Psoas muscle (tissue), 8 donors: ENCODE measurements at places on chromosomes 2 and 18. TPM values are rescaled to one million over a fixed set of nuclear protein-coding genes. Genes with fewer than 3 reads are reported as not detected.

DNA sequence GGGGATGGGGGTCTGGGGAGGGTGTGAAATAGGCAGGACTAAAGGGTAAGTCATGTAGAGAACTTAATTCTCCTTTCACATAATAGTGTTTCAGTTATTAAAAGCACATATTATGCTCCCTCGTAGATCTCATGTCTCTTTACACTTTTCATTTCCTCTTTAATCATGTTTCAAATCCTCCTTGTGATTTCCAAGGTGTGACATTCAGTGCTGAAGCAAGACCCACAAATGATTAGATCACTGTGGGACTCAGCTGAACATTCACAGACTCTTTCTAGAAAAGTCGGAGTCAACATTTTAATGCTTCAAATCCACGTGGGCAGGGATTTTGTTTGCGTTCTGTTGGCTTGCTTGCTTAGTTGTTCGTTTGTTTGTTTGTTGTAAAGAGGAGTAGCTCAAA is 34.7 kb upstream of the CALCRL start:
- H3K27ac ChIP-seq, result no peak overlapping the region
- H3K27me3 ChIP-seq, result no peaks in the 10 kb centered on the region
- H3K36me3 ChIP-seq, result no peaks in the 10 kb centered on the region
- DNase-seq, result no peak
- H3K4me3 ChIP-seq, result no peak overlapping the region
- H3K4me1 ChIP-seq, result no peaks in the 10 kb centered on the region

- no peaks in the 10 kb centered on the region for H3K36me3 ChIP-seq
- H3K4me1 ChIP-seq, result peaks cover 6% of the 10 kb centered on the region
- no peak overlapping the region for H3K4me3 ChIP-seq
- no peak overlapping the region for H3K27ac ChIP-seq
- no peak for DNase-seq
These were observed 8.5 kb upstream of the NFATC1 start for GRCh38 chr18:79387214-79387613.

- H3K36me3 ChIP-seq, result no peaks in the 10 kb centered on the region
- no peak overlapping the region for H3K4me3 ChIP-seq
- DNase-seq, result peak; percentile 53
- H3K27me3 ChIP-seq, result no peaks in the 10 kb centered on the region
- peaks cover 28% of the 10 kb centered on the region for H3K4me1 ChIP-seq
- peak overlapping the region; percentile 15 for H3K27ac ChIP-seq
These were observed 27.3 kb downstream of the RNF144A start for GRCh38 chr2:6944555-6944954.

Gene ZBTB7C
- 0.91 TPM for total RNA-seq

DNA sequence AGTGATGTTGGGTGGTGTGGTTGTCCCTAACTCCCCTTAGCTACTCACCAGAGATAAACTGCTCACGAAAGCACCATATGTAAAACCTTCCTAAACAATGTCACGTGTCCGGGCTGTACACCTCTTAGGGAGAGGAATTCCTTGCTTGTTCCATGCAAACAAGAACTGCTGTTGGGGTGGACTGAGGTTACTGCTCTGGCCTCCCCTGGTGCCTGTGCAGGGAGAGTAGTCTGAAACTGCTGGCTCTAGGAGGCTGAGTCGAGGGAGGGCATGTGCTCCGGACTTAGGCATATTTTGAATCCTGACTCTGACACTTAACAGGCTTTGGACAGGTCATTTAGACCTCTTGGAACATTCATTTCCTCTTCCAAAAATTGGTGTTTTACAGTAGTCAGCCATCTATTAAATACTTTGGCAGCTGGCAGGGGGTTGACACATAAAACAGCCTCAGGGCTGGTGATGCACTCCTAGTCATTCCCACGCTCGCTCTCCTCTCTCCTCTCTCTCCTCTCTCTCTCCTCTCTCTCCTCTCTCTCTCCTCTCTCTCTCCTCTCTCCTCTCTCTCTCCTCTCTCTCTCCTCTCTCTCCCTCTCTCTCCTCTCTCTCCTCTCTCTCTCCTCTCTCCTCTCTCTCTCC is 10.6 kb downstream of the THNSL2 start:
- no peak for DNase-seq
- H3K27me3 ChIP-seq, result no peaks in the 10 kb centered on the region
- no peak overlapping the region for H3K27ac ChIP-seq

- no peaks in the 10 kb centered on the region for H3K27me3 ChIP-seq
- no peak for DNase-seq
- no peaks in the 10 kb centered on the region for H3K36me3 ChIP-seq
- no peak overlapping the region for H3K4me3 ChIP-seq
- H3K27ac ChIP-seq, result no peak overlapping the region
- no peaks in the 10 kb centered on the region for H3K4me1 ChIP-seq
These were observed 56.4 kb downstream of the NPAS2 start for GRCh38 chr2:100876231-100876860.

- no peak overlapping the region for H3K4me3 ChIP-seq
- H3K27ac ChIP-seq, result no peak overlapping the region
- H3K27me3 ChIP-seq, result no peaks in the 10 kb centered on the region
- no peaks in the 10 kb centered on the region for H3K4me1 ChIP-seq
- H3K36me3 ChIP-seq, result no peaks in the 10 kb centered on the region
These were observed 72.6 kb downstream of the NRP2 start for GRCh38 chr2:205754924-205755321.

GRCh38 chr2:5898667-5899066 is 206.5 kb downstream of the SOX11 start:
- no peaks in the 10 kb centered on the region for H3K27me3 ChIP-seq
- no peak for DNase-seq
- no peak overlapping the region for H3K4me3 ChIP-seq
- H3K4me1 ChIP-seq, result no peaks in the 10 kb centered on the region

GRCh38 chr2:234841321-234842015 is 110.3 kb upstream of the SH3BP4 start:
- no peaks in the 10 kb centered on the region for H3K36me3 ChIP-seq
- H3K27ac ChIP-seq, result no peak overlapping the region
- H3K27me3 ChIP-seq, result no peaks in the 10 kb centered on the region
- DNase-seq, result no peak

Gene PARD6G
- total RNA-seq, result 1.3 TPM

Gene UGT1A4
- not detected for total RNA-seq

Gene CKAP2L
- 0.05 TPM for total RNA-seq

Gene UGT1A10
- total RNA-seq, result not detected

- H3K27ac ChIP-seq, result no peak overlapping the region
- peaks cover 10% of the 10 kb centered on the region for H3K4me1 ChIP-seq
- no peak overlapping the region for H3K4me3 ChIP-seq
- DNase-seq, result no peak
- H3K27me3 ChIP-seq, result no peaks in the 10 kb centered on the region
- H3K36me3 ChIP-seq, result no peaks in the 10 kb centered on the region
These were observed 17.2 kb upstream of the GYPC start for GRCh38 chr2:126638746-126639145.

Gene CDH7
- total RNA-seq, result not detected

- no peaks in the 10 kb centered on the region for H3K36me3 ChIP-seq
- H3K27ac ChIP-seq, result no peak overlapping the region
- no peaks in the 10 kb centered on the region for H3K4me1 ChIP-seq
- no peak for DNase-seq
These were observed 90.9 kb downstream of the LOXHD1 start for GRCh38 chr18:46566111-46566510.

- no peaks in the 10 kb centered on the region for H3K4me1 ChIP-seq
- no peak overlapping the region for H3K4me3 ChIP-seq
- no peaks in the 10 kb centered on the region for H3K27me3 ChIP-seq
- H3K27ac ChIP-seq, result no peak overlapping the region
- DNase-seq, result no peak
These were observed 3.0 kb downstream of the RFTN2 start for GRCh38 chr2:197672371-197672893.

DNA sequence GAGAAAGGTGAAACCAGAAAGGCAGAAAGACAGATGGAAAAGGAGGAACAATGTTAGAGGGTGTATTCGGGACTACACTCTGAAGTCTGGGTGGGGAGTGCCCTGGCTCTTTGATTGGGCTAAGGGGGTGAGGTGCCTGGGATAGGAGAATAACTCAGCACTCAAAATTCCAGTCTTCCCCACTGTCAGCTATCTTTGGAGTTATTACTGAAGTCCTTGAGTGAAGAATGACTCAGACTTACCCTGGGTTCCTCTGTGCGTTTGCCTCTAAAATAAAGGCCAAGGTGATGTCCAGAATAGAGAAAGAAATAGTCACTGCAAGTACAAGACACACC is 151.8 kb upstream of the SERPINE2 start:
- DNase-seq, result no peak
- H3K27ac ChIP-seq, result no peak overlapping the region
- H3K4me1 ChIP-seq, result no peaks in the 10 kb centered on the region
- no peaks in the 10 kb centered on the region for H3K36me3 ChIP-seq

- no peaks in the 10 kb centered on the region for H3K36me3 ChIP-seq
- H3K27ac ChIP-seq, result no peak overlapping the region
- no peak overlapping the region for H3K4me3 ChIP-seq
- no peaks in the 10 kb centered on the region for H3K27me3 ChIP-seq
These were observed 674.5 kb downstream of the KCNJ3 start for GRCh38 chr2:155372969-155373368.

Gene NTSR2
- total RNA-seq, result 0.36 TPM

- no peak overlapping the region for H3K27ac ChIP-seq
- H3K4me1 ChIP-seq, result no peaks in the 10 kb centered on the region
- no peak overlapping the region for H3K4me3 ChIP-seq
- DNase-seq, result no peak
- no peaks in the 10 kb centered on the region for H3K36me3 ChIP-seq
- H3K27me3 ChIP-seq, result no peaks in the 10 kb centered on the region
These were observed 55.1 kb upstream of the LDAH start for GRCh38 chr2:20877960-20878359.

Gene MSTN
- total RNA-seq, result 0.32 TPM

DNA sequence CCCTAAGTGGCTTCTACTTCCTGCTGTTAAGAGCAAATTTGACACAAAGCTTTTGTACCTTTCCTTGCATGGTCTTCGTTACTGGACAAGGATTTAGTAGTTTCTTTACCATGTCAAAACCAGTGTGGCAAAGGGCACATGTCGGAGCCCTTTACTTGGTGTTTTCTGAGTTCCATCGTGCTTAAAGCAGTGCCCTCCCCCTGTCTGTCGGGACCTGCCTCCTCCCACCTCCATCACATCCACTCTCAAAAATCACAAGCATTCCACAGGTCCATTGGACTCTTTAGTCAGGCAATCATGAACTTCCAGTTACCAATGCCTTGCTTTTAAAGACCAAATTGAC is 763 bp downstream of the CCDC141 start:
- DNase-seq, result no peak
- no peaks in the 10 kb centered on the region for H3K36me3 ChIP-seq
- H3K27ac ChIP-seq, result peak overlapping the region; percentile 69
- H3K27me3 ChIP-seq, result no peaks in the 10 kb centered on the region
- peak overlapping the region; percentile 54 for H3K4me3 ChIP-seq
